T47D (cell line): ENCODE measurements at places on chromosomes 16 and 17.

DNA sequence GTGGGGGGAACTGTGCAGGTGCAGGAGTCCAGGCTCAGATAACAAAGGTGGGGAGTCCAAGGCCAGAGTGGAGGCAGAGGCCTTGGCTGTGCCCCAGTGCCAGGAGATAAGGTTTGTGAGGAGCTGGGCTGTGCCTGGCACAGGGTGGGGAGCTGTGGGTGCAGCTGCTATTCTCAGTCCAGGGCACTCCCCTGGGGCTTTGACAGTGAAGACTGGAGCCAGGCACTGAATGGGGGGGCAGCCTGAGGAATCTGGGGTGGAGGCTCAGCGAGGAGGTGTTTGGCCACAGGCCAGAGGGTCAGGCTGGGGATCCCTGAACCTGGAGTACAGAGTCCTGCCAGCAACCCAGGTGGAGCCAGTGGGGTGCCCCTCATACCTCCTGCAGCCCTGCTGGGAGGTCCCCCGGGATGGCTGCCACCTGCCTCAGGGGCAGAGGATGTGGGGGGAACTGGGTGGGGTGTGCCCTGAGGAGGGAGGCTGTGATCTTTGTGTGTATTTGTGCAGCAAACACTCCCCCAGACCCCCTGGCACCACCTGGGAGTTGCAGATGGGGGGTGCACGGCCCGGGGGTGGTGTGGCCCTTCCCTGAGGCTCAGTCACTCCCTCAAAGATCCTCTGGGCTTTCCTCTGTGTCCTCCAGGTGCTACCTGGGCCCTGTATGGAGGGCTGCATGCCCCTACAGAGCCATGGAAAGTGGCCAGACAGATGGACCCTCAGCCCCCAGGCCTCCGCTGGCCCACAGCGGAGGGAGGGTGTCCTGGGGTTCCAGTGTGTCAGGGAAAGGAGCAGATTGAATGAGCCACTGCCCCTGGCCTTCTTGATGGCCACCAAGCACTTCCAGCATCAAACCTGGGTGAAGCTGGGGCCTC, 44.5 kb upstream of the SMPD3 start:
- DNase-seq, result no peak

DNA sequence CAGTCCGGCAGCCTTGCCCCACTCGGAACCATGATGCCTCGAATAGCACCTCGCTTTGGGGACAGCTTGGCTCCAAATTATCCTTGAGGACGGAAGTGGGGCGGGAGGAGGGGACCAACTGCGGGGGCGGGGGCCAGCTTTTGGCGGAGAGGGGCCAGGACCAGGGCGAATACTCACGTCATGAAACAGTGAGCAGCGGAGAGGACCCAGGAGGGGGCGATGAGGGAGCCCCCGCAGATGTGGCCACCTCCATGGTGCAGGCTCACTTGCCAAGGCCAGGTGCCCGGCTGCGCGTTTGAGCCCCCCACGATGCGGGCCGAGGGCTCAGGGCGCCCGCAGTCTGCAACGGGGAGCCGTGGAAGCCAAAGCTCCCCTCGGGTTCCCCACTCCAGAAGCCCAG, 970 bp downstream of the PRSS36 start:
- DNase-seq, result no peak

- no peak for DNase-seq
Observed at GRCh38 chr16:24748242-24748641, 18.8 kb downstream of the TNRC6A start.

GRCh38 chr16:31714903-31715504, 158.6 kb upstream of the ZNF267 start:
- no peak for DNase-seq

DNA sequence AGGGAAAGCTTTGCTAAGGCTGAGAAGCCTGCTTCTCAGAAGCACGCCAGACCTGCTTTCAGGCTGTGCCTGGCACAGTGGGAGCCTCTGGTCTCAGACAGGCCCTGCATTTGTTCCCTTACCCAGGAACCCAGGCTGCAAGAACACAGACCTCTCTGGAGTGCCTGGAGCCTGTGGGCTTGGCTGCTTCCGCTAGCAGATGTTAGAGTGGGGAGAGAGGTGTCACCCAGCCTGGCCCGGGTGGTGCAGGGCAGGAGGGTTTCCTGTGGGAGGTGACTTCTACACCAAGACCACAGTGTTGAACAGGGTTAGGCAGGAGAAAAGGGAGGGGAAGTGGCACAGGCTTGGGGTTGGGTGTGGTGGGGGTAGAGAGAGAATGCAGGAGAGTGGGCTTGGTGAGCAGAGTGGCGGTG, 35.8 kb upstream of the ADGRG1 start:
- DNase-seq, result no peak

DNA sequence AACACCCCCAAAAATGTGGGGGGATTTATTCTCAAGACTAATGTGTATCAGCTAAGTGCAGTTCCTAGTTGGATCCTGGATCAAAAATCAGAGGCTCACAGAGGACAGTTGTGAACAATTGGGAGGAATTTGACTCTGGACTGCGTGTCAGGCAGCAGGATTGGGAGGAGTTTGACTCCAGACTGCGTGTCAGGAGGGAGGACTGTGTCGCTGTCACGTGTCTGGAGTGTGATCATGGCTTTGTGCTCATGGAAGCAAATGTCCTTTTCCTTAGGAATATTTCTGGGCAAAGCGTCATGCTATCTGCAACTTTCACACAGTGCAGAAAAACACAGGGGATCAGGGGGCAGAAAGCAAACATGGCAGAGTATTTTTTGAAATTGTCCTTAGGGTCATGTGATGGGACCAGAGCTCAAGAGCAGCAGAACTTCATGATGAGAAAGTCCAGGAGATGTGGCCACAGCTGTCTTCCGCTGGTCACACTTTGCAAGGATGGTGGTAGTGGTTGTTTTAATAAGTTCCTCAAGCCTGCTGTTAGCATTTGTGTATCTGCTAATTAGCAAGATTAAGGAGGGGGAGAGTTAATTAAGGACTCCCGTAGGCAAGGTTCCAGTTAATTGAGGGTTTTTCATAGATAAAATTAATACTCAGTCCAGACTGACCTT, 122.0 kb upstream of the CHMP6 start:
- DNase-seq, result no peak

DNA sequence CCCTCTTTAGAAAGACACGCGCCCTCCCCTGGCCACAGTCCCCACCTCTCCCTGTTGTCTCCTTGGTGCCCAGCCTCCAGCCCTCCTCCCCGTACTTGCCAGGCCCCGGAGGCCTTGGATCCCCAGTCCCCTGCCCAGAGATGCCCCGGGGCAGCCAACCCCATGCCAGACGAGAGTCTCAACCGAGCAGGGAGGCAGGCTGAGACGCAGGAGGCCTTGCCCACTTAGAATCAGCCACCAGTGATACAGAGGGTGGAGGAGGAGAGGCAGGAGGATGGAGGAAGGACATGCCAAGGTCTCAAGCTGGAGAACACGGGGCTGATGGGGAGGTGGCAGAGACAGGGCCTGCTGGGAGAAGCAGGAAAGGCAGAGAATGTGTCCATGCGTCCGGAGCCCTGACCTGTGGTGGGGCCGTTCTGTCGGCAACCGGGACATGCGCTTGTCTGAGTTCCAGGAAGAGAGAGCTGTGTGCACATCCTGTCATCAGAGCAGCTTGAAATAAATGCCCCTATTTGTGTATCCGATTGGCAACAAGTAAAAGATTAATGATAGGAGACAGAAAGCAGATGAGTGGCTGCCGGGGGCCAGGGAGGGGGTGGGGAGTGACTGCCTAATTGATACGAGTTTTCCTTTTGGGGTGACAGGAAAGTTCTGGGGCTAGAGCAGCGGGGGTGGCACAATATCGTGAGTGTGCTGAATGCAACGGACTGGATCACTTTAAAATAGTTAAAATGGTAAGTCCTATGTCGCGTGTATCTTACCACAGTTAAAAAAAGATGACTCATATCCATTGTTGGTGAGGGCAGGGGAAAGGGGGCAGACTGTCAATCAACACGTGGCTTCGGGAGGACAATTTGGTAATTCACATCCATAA, 44.7 kb upstream of the MEAK7 start:
- DNase-seq, result no peak

- no peak for DNase-seq
Observed at GRCh38 chr16:61324044-61324443, 712.2 kb downstream of the CDH8 start.

GRCh38 chr17:81558941-81559806, 7.0 kb upstream of the FAAP100 start:
- no peak for DNase-seq

GRCh38 chr17:58328195-58329034, at the start of gene TSPOAP1:
TSPOAP1 (minus strand) TSS chr17:58328795; CDS start chr17:58327920, 875 bp downstream.
- no peak for DNase-seq

DNA sequence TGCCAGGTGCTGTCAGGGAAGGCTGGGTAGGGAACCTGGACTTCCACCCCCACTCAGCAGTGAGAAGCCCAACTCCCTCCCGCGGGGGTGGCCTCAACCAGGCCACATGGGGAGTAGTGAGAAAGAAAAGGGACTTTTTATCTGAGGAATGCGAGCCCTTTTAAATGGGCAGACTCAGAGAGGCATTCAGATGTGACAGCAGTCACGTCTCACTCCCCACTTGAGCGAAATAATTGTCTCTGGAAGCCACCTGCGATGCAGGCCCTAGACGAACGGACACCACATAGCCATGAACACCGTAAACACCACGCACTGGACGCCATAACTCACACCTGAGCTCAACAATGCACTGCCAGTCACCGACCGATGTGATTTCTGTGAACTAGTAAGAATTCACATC, 11.9 kb upstream of the CD300E start:
- no peak for DNase-seq

DNA sequence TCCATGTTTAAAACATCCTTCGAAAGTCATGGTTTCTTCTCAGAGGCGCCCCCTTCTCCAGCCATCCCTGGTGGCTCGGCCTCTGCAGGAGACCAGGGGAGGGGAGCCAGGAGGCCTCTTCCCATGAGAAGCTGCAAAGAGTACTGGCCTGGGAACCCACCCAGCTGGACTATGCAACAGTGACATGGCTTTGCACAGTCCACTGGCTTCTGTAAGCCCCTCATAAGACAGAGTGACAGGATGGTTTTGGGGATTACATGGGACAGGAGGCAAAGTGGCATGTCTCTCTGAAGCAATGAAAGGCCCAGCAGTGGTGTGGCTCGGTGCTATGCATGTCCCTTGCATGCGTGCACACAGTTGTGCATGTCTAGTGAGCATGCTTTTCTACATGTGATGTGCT, 99.5 kb downstream of the C16orf78 start:
- no peak for DNase-seq

GRCh38 chr16:49020436-49020835, 261.2 kb downstream of the CBLN1 start:
- no peak for DNase-seq

GRCh38 chr17:62778990-62779681, 29.0 kb downstream of the MARCHF10 start:
- peak; percentile 71 for DNase-seq

DNA sequence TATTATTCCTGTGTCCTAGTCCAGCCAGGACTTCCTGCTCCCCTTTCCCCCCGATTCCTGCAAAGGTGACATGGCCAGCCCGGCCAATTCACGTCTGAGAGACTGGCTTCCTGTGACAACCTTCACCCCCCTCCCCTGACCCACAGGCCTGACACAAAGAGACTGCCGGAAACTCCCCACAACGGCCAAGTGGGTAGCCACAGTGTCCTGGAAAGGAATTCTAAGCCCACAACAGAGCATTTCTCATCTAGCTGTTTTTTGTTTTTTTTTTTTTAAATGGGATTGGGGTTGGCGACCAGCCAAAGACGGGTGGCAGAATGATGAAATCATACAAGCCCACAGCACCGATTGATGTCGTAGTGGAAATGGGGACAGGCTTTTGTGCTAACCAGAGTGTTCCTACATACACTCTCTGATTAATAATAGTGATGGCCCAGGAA, 2.8 kb upstream of the XAF1 start:
- DNase-seq, result no peak

DNA sequence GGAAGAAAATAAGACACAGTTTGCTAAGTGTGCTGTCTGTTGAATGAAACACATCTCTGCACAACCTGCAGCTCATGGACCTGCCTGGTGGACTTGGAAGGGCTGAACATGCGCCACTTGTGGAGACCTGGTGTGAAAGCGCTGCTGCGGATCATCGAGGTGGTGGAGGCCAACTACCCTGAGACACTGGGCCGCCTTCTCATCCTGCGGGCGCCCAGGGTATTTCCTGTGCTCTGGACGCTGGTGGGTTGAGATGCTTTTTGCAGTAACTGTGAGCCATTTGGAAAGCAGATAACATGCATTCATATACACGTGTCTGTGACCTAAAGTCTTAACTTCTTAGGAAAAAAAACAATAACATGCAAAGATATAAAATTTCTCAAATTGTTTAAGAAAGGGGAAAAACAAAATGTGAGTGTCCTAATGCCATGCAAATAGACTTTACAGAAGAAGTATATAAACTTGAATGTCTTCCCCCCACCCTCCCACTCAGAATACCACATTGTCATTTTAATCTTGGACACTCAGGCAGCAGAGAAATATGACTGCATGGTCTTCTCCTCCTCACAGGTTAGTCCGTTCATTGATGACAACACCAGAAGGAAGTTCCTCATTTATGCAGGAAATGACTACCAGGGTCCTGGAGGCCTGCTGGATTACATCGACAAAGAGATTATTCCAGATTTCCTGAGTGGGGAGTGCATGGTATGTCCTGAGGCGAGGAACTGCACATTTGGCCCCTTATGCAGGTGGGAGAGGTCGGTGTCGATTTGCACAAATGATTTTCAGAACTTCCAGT, 65.6 kb downstream of the SEC14L1 start:
- no peak for DNase-seq

- DNase-seq, result no peak
Observed at GRCh38 chr17:27326051-27326450, 32.1 kb downstream of the WSB1 start.

DNA sequence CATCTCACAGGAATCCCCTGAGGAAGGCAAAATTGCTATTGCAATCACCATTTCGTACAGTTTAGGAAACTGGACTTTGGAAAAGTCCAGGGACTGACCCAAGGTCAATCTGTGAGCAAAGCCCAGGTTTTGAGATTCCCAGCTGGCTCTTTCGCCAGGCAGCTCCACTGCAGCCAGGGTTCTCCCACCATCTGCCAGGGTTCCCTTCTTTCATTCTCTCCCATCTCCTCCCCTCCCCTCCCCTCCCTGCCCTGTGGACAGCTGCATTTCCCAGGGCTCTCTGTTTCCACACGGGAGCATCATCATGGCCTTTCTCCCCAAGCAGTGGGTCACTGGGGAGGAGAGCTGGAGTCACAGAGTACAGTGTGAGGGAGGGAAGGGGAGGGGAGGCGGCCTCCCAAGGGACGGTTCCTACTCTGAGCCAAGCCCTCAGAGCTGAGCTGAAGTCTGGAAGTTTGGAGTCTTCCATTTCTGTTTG, 11.9 kb upstream of the GSDMA start:
- no peak for DNase-seq
